Bone marrow (tissue), 2 donors: ENCODE measurements at places on chromosomes 7 and 10.

- DNase-seq, result no peak
Observed at GRCh38 chr7:28410628-28411531, 1.4 kb upstream of the CREB5 start.

- DNase-seq, result no peak
Observed at GRCh38 chr10:7265396-7266123, 145.3 kb downstream of the SFMBT2 start.

DNA sequence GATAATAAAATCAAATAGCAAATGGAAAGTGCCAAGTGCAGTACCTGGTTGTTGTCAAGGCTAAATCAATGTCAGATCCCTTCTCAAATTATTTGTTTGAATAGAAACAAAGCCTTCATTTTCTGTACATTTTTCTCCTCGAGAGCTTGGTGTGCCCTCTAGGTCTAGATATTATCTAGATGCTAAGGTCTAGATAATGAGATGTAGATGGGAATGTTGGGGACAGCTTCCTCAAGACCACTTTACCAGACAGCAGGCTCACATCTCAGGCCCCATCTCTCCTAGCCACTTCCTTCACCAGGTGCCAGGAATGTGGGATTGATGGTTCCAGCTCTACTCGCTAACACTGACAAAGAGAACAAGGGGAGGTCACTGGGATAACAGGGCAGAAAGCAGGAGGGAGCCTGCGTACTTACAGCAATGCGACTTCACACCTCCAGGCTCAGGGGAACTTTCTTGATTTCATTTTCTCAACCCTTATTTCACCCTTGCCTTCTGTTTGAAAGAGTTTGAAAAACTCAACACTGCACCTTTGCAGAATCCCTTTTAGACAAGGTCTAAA, 451.4 kb upstream of the VSTM2A start:
- no peak for DNase-seq

DNA sequence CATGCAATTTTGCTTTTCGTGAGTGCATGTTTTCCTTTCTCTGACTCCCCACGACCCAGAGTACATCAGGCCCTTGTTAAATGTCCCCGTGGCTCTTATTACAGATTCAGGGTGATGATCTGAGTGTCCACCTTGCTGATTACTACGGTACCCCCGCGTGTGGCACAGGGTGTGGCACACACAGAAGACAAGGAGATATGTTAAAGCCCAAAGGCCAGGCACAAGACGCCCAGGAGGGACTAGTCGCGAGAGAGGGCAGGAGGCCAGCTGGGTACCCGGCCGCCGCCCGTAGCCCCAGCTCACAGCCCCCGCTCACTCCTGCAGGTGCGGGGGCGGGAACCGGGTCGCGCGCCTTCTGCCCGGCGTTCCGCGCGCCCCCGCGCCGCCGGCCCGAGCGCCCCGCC, 281 bp upstream of the EXOC6 start:
- DNase-seq, result no peak

DNA sequence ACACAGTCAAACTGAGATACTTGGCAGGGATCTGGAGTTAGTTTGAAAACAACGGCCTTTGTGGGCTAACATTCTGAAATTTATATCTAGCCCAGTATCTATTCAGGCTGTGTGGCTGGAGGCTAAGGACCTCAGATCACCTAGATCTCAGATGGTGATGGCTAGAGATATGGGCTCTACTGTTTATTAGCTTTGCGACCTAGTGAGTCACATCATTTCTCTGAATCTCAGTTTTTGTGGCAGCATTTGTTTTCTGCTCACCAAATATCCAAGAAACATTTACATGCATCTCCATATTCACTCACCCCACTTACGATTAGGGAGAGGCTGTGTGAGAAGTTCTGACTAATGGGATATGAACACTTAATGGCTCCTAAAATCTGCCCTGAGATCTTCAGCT, 503.9 kb downstream of the KIF20B start:
- DNase-seq, result no peak
